Activated CD8-positive, alpha-beta memory T cell treated with anti-CD3 and anti-CD28 coated beads for 4 hours (primary cell): ENCODE measurements at places on chromosomes 16 and 17.

- DNase-seq: no peak
These were observed 119.8 kb upstream of the CDH13 start for GRCh38 chr16:82506692-82507670.

DNA sequence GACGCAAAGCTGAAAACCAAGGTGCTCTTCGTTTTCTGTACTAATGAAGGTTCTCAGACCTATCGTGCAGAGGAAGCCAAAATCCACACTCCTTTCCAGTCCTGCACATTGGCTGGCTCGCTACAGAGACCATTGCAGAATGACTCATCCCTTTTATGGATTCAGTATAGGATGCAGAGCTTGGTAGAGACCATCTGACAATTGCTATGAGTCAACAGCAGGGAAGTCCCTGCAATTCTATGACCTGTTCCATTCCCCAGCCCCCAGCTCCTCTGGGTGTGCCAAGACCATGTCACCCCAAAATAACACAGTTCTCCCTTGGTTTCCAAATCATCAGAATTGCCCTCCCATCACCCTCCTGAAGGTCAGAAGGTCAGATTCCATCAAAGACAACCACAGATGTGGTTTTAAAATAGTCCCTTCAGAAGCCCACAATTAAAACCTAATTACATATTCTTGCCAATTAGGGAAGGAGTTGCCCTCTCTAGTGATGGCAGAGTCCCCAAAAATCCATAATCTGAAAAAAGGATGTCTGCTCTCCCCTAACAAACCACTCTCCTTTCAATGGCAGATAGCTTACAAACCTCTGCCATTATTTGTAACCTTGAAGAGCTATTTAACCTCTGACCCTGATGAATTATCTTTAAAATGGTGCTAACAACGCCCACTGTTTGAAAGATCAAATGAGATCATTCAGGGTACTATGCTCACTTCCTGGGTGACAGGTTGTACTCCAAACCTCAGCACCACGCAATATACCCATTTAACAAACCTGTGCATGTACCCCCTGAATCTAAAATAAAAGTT, 108.2 kb upstream of the RBBP6 start:
- no peak for DNase-seq

DNA sequence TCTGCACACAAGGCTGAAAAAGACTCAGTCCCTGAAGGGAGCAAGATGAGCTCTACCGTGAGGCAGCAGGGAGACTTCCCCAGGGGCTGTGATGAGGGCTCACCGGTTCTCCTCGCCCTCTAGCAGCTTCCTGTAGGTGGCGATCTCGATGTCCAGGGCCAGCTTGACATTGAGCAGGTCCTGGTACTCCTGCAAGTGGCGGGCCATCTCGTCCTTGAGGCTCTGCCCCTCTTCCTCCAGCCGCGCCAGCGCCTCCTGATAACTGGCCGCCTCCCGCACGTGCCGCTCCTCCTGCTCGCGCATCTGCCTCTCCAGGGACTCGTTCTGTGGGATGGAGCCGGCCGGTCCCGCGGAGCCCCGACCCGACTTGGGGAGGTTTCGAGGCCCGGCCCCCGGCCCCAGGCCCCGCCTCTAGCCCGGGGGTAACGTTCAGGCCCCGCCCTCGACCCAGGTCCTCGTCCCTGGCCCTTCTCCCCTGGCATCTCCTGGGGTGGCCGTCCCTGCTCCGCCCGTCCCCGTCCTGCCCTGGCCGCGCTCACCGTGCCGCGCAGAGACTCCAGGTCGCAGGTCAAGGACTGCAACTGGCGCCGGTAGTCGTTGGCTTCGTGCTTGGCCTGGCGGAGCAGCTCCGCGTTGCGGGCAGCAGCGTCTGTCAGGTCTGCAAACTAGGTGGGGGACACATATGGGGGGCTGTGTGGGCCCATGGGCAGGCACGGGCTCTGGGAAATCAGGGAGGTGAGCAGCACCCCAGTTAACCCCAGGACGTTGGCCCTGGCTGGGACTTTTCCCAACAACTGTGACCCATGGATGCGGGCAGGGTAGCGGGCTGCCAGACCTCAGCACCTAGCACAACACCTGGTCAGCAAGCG, 3.9 kb downstream of the GFAP start:
- DNase-seq: peak; percentile 26

- no peak for DNase-seq
These were observed 66.1 kb downstream of the ABCC6 start for GRCh38 chr16:16157166-16157565.

GRCh38 chr17:31067691-31068184, 27.0 kb upstream of the NF1 start:
- DNase-seq: no peak

DNA sequence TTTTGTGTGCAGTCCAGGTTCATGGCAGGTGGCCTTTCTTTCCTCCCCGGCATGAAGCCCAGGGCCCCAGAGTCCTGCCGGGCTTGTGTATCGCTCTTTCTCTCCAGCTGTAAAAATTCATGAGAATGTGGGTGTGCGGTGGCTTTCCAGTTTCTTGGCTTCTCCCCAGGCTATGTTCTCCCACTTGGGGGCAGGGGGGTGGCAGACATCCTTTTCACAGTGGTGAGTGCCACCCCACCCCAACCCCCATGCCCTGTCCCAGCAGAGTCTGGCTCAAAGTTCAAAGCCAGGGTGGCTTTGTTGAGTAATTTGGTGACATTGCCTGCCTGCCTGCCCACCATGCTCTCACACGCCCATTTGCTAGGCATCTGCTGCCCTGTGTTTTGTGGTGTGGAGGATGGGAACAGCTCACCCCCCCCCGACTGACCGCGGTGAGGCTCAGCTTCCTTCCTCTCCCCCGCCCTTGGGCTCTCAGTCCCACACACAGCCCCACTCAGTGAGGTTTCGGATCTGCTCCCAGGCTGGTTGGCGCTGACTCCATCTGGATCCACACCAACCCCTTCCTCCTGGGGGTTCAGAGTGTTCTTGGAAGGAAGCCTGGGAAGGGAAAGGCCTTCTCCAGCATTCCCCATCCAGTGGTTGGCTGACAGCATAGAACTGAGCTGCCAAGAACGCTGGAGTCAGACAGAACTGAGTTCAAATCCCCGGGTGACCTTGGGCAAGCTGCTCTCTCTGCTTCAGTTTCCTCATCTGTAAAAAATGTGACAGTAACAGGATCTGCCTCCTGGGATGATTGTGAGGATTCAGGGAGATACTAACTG, 36.0 kb downstream of the CHD9 start:
- no peak for DNase-seq

- peak; percentile 11 for DNase-seq
These were observed 12.3 kb downstream of the CES4A start for GRCh38 chr16:67000384-67001351.

DNA sequence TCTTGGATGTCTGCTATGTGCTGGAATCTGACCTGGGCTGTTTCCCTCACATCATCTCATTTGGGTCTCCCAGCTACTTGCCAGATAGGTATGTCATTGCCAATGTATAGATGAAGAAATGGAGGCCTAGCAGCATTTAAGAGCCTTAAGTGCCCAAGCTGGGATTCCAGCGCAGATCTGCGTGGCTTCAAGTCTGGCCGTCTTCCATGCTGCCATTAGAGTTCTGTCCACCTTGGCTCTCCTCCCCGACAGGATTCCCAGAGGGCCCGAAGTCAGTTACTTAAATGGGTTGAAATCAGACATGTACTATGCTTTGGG, 33.0 kb upstream of the CCR7 start:
- DNase-seq: no peak

- no peak for DNase-seq
These were observed 13.3 kb downstream of the FAM20A start for GRCh38 chr17:68587847-68588246.

DNA sequence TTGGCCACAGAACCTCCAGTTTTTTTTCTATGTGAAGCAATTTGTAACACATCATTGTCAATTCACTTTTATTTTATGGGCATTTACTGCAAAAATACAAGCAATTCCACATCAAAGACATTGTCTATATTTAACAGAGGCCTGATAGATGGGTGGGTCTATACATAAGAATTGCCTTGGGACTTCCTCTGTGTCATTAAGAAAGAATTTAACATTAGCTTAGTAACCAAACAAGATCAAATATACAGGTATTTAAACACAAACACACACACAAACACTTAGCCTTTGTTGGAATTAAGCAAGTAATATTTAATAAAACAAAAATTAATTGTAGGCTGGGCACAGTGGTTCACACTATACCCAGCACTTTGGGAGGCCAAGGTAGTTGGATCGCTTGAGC, 4.3 kb upstream of the PITPNC1 start:
- DNase-seq: no peak

GRCh38 chr16:23514381-23515152, 4.3 kb upstream of the GGA2 start:
- DNase-seq: no peak

DNA sequence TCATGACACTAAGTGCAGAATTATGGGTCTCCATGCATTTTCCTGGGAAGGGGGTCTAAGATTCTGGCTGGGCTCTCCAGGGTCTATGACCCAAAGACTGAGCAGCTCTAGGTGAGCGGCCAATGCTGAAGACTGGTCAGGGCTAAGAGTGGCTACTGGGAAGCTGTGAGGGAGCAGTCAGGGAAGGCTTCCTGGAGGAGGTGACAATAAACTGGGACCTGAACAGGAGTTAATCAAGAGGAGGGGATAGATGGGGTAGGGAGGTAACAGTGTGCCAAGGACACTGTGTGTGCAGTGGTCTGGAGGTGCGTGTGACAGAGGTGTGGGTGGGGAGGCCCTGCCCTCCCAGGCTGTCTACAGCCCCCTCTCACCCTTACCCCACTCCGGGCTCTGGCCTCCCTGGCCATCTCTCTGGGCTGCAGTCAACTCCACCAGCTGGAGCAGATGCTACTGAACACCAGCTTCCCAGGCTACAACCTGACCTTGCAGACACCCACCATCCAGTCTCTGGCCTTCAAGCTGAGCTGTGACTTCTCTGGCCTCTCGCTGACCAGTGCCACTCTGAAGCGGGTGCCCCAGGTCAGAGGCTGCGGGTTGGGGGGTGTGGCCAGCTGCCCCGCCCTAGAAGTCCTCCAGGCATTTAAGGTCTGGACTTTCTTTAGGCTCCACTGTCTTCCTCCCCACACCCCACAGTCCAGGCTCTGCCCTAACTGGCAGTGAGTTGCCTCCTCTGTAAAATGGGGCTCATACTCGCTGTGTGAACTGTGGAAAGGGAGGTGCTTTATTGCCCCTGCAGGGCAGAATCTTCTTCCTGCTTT, 20.4 kb downstream of the ADGRG5 start:
- no peak for DNase-seq

DNA sequence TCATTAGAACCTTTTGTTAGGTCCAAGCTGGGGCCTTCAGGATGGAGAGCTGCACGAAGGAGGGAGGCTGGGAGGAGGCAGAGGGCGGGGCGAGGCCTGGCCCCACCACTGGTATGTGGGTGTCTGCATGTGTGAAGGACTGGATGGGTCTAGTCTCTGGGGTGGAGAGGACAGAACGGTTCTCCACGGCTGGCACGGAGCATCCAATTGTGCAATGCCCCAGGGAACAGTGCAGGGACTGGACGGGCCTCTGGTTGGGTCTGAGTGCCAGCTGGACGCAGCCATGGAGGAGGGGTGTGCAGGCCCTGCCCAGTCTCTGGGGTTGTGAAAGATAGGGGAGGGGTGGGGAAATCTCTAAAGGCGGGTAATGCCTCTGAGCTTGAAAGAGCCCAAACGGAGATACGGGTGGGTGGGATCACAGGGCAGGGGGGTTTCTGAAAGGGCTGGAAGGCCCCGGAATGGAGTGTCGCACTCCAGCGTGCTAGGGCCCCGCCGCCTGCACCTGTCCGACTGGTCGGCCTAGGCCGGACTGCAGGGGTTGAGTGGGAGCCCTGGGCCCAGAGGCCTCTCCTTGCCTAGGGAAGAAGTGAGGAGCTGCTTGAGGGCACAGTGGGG, 1.6 kb downstream of the PPL start:
- DNase-seq: no peak

DNA sequence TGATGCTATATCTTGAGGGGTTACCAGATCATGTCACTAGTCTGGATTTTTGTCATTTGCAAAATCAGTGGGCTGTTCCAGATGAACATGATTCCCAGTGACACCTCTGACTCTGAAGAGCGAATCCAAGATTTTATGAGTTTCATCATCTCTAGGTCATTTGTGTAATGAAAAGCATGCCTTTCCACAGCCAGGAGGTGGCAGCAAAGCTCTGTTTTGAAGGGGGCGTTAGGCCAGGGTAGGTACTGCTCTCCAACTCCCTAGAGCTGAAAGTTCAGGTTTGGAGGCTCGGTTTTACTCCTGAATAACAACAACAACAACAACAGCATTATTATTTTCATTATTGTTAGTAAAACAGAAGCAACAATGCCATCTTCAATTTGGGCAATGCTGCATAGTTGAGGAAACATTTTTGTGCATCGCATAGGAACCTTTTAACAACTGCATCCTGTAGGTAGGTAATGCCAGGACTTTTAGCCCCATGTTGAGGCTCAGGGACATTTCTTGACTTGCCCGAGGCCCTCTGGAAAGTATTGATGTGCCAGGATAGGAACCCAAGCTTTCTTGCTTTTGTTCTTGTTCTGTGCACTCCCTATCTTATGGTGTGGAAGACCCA, 77.0 kb downstream of the MYH13 start:
- no peak for DNase-seq

DNA sequence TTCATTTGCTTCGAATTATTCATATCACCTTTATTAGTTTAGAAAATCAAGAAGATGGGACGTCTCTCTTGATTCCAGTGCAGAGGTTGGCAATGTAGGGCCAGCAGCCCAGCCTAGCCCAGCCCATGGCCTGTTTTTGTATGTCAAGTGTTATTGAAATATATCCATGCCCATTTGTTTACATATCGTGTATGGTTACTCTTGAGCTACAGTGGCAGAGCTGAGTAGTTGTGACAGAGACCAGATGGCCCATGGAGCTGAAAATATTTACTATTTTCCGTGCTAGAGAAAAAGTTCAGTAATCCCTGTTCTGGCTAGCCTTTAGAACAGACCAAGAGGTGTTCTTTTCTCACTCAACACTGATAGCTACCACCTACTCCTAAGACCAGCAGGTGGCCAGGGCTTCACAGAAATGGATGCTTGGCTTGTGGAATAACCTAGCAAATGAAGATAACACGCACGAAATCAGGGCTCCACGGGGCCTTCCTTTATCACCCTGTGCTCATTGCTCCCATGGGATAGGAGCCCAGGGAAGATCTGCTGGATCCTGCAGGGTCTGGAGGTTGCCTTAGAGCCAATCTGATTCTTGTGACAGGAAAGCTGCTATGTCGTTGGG, 123.2 kb upstream of the ANKFN1 start:
- DNase-seq: no peak

GRCh38 chr16:1424028-1424427, 3.5 kb upstream of the UQCC4 start:
- DNase-seq: no peak

- DNase-seq: no peak
These were observed 2.6 kb upstream of the ALG1 start for GRCh38 chr16:5069048-5069447.

- no peak for DNase-seq
These were observed 387.1 kb downstream of the HS3ST4 start for GRCh38 chr16:26078716-26079355.

DNA sequence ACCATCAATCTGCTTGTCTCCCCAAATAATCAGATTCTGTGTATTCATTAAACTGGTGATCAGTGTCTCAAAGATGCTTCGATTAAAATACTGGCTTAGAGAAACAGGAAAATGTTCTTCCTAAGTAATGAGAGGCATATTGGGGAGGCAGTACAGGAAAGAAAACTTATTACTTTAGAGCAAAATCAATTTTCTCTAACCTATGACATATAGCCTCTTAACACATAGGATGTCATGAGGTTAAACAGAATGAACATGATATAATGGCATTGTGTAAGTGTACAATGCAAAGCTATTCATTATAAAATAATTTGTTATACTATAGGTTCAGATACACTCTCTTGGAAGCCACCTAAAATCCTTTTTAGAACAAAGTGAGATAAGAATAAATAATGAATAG, 819.3 kb downstream of the KCNJ2 start:
- no peak for DNase-seq

- no peak for DNase-seq
These were observed 120.1 kb downstream of the SLC39A11 start for GRCh38 chr17:72972263-72972951.
